ENCODE measurements at places on chromosomes 5 and 9.

- no peak for DNase-seq
Observed at GRCh38 chr9:92385001-92385400, 19.4 kb downstream of the OGN start.

DNA sequence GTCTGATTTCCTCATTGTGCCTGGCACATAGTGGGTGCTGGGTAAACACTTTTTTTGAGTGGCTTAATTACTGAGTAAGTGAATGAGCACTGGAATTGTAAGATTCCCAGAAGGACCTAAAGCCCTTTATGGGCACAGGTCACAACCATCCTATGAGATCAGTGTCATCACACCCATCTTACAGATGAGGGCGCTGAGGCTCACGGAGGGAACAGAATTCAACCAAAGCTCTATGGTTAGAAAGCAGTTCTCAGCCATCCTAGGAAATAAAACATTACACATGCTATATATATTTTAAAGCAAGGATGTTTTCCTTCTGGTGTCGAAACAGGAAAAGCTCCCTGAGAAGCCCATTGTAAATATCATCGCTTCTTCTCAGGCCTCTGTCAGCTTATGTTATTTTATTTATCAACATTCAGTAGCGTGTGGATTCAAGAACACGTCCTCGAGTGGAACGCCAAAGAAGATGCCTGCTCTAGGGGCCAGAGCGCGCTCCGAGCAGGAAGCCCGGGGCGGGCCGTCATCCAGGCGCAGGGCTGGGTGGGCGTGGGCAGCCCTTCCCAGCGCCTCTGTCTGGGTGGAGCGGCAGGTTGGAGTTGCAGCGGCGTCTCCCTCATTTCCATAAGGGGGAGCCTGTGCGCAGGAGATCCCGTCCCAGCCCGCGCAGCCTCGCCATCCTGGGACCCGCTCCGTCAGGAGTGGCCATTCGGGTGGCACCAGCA, 155.8 kb upstream of the SMIM23 start:
- no peak for DNase-seq

DNA sequence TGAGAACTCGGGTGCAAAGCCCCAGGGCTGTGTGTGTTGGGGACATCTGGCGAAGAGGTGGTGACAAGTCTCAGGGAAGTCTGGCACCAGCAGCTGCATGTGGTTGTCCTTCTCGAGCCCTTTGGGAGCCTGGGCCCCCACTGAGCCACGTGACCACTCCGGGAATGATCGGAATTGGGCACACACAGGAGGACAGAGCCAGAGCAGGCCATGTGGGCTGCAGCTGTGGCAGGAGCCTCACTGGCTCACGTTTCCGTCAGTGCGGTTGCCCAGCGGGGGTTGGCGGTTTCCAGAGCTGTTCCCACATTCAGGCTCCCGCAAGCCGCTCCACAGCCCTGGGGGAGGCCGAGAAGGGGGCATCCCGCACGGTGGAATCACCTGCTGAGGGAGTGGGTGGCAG, 6.8 kb upstream of the CEL start:
- DNase-seq, result no peak

- DNase-seq, result no peak
Observed at GRCh38 chr9:126638571-126639132, 24.9 kb downstream of the LMX1B start.

- no peak for DNase-seq
Observed at GRCh38 chr5:9054322-9054721, 491.6 kb downstream of the SEMA5A start.

DNA sequence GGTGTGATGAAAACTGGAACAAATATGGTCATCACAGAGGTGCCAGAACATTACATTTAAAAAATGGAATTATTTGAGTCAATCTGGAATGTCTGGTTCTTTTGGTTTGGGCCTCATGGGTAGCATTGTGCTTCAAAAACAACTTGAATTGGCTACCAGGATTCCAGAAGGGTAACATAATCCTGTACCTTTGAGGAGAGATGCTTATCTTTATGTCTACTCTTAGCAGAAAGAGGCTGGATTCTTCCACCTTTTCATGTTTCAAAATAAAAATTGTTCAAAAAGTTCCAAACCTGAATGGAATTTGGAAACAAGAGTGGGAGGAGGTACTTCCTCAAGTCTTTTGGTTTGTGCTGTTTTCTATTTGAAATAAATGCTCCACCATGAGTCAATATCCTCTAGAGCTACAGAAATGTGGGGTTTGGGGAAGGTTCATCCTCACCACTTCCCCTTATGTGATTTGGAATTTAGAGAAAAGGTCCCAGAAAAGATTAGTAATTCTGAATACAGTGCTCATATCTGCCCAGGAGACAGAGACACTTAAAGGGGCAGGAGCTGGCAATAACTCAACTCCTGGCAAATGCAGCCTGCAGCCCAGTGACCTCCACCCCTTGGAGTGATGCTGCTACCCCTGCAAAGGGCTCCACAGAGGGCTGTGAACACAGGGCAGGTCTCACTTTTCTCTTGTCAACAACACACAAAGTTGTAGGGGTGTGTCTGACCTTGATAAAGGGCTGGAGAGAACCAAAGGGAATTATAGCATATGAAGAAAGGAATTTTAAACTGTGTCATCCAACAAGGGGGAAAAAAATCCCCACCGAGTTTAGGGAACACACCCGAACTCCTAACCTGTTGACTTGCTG, 272.8 kb downstream of the CWC27 start:
- no peak for DNase-seq

DNA sequence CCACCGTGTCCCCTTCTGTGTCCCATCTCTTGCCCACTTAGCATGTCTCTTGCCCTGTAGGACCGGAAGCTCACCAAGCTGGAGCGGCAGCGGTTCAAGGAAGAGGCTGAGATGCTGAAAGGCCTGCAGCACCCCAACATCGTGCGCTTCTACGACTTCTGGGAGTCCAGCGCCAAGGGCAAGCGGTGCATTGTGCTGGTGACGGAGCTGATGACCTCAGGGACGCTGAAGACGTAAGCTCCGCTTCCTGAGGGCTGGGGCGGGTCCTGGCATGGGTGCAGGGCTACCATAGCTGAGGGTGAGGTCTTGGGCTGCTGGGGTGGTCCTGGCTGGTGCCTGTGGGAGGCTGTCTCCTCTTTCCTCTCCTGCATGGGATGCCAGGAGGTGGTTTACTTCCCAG, 45.7 kb downstream of the WNK2 start:
- no peak for DNase-seq

- DNase-seq, result no peak
Observed at GRCh38 chr5:111537141-111538024, 25.0 kb upstream of the STARD4 start.

GRCh38 chr9:76701441-76702039, 62.7 kb upstream of the PCA3 start:
- no peak for DNase-seq

DNA sequence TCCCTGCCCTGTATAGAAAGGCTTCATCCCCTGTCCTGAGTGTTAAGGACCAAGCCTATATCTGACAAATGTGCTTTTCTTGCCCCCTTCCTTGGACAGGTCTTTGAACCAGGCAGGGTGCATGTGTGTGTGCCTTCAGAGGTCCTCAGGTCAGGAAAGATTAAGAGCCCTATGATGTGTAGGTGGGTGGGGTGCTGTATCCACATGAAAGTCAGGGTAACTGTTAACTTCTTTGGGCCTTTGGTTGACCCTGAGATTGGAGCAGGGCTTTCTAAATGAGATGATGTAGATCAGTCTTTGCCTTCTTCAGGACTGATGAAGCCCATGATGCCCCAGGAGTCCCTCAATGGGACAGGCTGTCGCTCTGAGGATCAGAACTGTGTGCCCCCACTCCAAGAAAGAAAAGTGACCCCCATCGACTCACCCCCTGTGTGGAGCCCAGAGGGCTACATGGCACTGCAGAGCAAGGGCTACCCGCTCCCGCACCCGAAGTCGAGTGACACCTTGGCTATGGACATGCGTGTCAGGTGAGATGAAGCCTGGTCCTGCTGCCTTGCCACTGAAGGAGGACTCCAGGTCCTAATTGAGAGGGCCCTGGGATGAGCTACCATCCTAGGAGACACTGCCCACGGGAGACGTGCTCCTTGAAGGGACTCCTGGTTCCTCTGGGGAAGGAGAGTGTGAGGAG, 29.4 kb upstream of the POMT1 start:
- DNase-seq, result no peak

- DNase-seq, result no peak
Observed at GRCh38 chr5:84379749-84380148, 4.9 kb downstream of the EDIL3 start.

- no peak for DNase-seq
Observed at GRCh38 chr9:103444176-103444575, 449.0 kb downstream of the CYLC2 start.

GRCh38 chr9:128072144-128073021, 4.4 kb downstream of the SLC25A25 start:
- peak; percentile 28 for DNase-seq

DNA sequence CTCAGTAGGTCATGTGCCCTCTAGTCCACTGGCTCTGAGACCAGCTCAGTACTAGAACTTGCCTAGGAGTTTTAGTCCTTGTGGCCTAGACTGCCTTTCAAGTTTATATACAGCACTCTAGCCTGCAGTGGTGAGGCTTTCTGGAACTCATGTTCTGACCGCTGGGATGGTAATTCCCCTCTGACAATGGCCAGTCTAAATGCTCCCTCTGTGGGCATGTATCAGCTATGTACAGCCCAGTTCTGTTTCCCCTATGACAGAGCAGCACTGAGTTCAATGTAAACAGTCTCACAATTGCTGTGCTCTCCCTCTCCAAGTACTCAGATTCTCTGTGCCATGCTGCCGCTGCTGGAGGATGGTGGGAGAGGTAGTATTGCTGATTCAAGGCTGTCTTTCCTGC, 68.6 kb upstream of the SLC27A6 start:
- DNase-seq, result no peak

- DNase-seq, result no peak
Observed at GRCh38 chr5:168086104-168086610, 205.3 kb upstream of the WWC1 start.

DNA sequence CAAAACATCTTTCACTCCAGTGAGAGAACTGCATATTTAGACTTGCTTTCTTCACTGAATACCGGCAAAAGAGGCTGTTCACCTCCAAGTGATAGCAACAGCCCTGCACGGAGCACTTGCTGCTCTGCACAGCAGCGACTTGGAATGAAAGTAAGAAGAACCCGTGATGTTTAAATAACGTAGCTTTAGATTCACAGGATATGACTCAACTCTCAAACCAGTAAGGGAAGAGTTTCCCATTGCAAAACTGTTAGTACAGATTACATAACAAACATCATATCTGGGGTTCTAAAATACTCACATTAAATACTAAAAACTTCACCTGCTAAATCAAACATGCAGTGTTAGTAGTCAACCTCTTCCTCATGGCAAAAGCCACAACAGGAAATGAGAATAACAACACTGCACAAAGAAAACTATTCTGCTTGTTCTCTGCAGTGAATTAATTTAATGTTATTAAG, 203.4 kb downstream of the MCTP1 start:
- no peak for DNase-seq

DNA sequence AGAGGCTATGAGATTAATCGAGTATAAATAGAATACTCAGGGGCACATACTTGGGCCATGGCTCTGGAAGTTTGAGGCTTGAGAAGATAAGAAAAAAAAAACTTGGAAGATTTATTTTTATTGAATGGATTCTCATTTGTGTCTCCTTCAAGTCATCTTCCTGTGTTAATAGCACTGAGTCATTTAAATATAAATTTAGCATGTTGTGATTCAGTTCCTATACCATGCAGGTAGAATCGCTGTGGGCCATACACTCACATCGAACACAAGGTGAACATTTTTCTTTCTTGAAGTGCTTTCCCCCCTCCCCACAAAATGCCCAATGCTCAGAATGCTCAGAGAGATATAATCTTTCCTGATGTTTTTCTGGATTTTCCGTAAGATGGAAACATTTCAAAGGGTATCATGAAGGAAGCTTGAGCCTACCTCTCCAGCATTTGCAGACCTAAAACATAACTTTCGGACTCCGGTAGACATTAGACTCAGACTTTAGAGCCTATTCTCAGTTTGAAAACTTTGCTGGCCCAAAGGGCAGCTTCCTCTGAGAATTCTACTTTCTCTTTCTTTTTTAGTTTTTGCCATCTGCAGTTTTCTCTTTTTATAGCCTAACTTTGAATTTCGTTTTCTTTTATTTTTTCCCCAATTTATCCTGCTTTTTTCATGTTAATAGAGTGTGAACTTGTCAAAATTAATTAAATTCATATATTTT, 737.6 kb upstream of the NUDT12 start:
- DNase-seq, result no peak

GRCh38 chr9:9817176-9817575, 795.6 kb downstream of the PTPRD start:
- no peak for DNase-seq

DNA sequence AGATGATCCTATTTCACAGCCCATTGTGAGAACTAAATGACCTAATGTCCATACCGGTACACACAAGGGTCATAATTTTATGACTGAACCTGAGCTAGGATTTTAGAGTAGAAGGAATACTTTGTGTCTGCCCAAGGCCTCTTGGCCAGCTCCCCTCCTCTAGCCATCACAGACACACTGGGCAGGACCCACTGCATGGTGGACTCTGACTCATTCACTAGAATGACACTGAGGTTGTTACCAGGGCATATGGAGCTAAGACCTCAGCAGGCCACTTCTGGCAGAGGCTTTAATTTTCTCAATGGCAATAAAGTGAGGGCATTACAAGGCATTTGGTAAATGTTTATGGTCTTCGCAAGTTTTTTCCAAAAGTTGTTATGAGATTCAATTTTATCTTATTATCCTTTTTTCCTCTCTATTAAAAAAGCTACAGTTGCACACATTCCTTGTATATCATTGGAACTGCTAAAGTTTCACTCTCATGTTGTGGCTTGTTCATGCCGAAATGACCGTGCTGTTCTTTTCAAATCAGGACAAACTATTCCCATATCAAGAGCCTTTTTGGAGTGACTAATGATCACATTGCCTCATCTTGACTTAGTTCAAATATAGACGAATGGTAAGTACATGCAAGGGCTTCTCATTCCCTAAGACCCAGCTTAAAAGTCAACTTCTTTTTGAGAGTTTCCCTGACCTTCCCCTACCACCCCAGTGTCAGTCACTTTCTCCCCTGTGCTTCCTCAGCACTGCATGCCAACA, 595.7 kb downstream of the ACTL7B start:
- DNase-seq, result no peak
